NCI-H187 (cell line): ENCODE measurements at places on chromosomes 6 and 20.
A peak's percentile ranks its signal among the peaks of the same experiment; 100 is the strongest.

- DNase-seq: no peak
Observed at GRCh38 chr6:155212106-155212505, 51.7 kb upstream of the CLDN20 start.

- DNase-seq: no peak
Observed at GRCh38 chr6:157271911-157272310, 51.4 kb downstream of the TMEM242 start.

DNA sequence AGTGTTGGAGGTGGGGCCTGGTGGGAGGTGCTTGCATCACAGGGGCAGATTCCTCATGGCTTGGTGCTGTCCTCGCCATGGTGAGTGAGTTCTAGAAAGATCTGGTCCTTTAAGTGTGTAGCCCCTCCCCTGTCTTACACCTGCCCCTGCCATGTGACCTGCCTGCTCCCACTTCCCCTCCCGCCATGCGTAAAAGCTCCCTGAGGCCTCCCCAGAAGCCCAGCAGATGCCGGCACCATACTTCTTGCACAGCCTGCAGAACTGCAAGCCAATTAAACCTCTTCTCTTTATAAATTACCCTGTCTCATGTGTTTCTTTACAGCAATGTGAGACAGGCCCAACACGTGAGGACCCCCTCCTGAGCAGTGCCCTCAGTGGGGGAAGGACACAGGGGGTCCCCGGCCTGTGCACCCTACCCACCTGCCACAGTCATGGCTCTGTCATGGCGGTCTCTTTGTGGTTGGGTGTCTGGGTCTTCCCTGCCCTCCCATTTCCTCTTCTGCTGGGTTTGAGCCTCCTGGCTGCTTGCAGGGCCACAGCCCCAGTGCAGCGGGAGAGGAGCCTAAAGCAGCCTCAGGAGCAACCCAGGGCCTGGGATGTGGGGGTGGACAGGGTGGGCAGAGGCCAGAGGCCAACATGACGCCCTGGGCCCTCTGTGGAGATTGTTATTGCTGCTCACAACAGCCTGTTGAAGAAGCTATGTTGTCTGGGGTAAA, 87.2 kb upstream of the QKI start:
- no peak for DNase-seq

DNA sequence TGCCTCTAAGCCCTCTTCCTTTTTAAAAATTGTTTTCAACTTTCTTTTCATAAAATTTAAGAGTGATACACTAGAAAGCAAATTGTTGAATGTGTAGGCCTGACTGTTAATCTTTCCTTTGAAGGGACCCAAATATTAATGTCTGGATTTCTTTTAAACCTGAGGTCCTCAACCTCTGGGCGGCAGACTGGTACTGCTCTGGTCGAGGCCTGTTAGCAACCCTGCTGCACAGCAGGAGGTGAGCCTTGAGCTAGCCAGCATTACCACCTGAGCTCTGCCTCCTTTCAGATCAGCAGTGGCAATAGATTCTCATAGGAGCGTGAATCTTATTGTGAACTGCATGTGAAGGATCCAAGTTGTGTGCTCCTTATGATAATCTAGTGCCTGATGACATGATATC, 191.2 kb downstream of the MANEA start:
- DNase-seq: no peak

DNA sequence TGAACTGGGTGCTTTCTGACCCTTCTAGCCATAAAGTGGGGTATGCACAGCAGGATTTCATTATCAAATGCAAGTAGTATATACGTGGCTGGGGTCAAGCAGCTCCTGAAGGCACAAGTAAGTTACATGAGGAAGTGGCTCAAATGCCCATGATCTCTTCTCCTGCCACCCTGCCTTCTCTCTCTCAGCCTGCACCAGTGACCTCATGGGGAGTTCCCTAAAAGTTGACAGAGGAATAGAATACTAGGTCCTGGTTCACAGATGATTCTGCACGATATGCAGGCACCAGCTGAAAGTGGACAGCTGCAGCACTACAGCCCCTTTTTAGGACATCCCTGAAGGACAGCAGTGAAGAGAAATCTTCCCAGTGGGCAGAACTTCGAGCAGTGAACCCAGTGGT, 282.0 kb downstream of the BCKDHB start:
- DNase-seq: no peak

DNA sequence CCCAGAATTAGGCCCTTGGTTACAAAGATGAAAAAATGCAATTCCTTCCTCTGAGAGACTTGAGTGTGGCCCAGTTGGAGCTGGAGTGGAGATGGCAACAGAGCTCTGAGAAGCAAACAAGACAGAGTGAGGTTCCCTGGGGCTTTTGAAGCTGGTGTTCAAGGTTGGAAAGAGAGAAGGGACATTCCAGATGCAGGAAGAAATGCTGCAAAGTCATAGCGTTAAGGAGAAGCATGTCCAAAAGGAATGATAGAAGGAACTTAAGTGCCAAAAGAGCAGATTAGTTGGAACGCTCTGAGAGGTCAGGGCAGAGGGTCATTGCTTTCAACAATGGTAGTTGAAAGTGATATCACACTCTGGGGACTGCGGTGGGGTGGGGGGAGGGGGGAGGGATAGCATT, 251.8 kb downstream of the TBC1D7 start:
- no peak for DNase-seq

DNA sequence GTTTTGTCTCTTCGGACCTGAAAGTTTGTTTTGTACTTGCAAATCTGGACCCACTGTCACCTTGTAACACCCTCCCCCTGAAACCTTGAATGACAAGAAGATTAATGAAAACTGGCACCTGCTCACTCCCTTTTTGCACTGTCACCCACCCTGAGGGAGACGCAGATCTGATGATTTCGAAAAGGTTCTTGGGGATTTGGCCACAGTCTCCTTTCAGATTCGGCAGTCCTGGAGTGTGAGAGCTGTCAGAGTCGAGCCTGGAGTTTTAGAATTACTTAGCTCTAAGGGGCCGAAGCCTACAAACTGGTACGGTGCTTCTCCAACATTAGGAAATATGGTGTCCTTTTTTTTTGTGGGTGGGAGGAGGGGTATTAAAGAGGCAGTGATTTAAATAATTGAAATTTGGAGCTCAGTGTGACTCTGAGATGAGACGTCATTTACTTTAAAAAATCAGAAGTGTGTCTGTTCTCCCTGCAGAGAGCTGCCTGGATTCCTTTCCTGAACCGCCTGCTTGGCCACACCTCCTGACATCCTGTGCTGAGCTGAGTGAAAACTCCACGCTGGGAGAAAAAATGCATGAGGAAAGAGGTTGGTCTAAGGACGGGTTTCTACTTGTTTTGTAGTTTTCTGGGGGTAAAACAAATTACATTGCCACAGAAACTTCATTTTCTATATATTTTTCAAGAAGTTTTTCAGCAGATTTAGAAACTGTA, 447.0 kb upstream of the CDH4 start:
- no peak for DNase-seq

DNA sequence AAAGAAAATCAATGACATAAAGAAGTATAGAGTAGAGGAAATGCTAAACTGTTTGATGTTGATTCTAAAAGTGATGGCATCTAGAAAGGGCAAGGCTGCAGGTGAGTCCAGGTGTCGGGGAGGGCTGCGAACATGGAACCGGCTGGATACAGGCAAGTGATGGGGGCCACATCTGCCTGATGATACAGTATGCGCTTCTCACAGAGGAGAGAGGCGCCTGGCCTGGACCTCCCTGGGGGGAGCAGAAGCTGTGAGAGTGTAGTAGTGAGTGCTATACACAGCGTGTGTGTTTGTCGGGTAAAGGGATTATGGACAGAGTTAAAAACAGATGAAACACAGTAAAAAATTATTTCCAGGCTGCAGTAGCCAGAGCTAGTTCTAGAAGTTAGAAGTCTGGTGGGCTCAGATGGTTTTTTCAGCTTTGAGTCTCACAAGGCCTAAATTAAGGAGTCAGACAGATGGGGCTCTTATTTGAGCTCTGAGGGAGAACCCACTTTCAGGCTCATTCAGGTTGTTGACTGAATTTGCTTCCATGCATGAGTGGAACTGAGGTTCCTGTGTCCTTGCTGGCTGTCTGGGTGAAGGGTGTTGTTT, 195.8 kb upstream of the ARG1 start:
- DNase-seq: no peak

- DNase-seq: peak; percentile 51
Observed at GRCh38 chr6:170291271-170292110, 613 bp upstream of the DLL1 start.

DNA sequence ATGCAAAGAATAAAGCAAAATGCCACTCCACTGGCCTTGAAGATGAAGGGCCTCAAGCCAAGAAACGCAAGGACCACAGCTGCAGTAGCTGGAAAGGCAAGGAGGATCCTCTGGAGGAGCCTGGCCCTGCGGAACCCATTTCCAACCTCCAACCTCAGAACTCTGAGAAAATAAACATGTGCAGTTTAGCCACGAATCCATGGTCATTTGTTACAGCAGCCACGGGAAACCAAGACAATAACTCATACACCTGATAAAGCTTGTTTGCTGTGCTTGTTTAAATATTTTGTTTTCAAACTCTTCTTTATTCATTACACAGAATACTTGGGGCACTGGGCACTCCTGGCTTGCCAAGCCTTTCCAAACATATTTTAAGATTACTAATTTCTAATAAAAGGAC, 10.4 kb downstream of the SERPINB6 start:
- no peak for DNase-seq

DNA sequence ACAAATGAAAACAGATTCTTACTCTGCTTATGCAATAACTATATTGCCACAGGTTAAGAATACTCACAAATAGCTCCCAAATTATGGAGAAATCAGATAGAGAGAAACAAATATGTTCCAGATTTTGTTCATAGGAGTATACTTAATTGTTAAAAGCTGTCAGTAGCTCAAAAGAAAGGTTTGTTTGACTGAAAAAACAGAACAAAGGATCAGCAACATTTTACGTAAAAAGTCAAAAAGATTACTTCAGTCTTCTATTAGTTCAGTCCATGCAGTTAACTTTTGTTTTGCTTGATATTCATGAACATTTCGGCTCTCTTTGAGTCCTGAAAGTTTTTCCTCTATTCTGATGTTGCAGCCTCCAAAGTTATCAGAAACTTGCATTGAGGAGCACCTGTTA, 13.4 kb upstream of the NANP start:
- no peak for DNase-seq

DNA sequence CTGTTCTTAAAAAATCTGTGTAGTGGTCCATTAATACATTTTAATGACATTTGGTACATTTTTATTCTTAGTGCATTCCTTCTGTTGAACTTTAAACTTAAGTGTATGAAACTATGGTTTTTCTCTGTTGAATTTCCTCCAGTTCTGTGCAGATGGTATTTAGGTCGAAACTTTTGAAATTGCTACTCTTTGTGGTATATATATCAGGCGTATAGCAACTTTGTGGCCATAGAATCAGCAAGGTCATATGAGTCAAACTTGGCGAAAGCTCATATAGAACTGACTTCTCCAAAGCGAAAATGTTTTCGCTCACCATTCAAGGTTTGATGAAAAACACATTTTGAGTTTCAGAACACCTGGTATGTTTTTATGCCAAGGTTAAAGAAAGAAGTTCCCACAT, 93.7 kb downstream of the MAP3K4 start:
- DNase-seq: no peak

DNA sequence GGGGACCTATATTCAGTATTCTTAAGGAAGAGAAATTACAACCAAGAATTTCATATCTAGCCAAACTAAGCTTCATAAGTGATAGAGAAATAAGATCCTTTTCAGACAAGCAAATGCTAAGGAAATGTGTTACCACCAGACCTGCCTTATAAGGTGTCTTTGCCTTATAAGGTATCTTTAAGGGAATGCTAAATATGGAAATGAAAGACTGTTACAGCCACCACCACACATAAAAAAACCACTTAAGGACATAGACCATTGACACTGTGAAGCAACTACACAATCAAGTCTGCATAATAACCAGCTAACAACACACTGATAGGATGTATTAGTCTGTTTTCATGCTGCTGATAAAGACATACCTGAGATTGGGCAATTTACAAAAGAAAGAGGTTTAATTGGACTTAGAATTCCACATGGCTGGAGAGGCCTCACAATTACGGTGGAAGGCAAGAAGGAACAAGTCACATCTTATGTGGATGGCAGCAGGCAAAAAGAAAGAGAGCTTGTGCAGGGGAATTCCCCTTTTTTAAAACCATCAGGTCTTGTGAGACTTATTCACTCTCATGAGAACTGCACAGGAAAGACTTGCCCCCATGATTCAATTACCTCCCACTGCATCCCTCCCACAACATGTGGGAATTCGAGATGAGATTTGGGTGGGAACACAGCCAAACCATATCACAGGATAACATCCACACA, 119.2 kb upstream of the LAMA2 start:
- no peak for DNase-seq

GRCh38 chr6:166592821-166593220, 6.3 kb upstream of the RAMACL start:
- no peak for DNase-seq

DNA sequence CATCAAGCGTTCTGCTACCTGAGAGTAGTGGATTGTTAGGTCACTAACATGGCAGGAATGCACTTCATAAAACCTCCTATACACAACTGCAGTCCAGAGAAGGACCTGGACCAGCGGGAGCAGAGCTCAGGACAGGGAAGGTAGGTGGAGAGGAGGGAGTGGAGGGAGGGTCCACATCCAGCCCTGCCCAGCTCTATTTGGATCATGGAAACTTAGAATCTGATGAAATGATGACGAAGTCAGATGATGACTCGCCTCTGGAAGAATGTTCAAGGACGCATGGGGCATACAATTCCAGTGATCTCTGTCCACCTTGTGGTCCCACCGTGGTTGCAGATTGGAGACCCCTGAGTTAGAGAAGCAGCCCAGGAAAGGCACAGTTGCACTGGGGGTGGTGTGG, 68.8 kb downstream of the CLIC5 start:
- no peak for DNase-seq

DNA sequence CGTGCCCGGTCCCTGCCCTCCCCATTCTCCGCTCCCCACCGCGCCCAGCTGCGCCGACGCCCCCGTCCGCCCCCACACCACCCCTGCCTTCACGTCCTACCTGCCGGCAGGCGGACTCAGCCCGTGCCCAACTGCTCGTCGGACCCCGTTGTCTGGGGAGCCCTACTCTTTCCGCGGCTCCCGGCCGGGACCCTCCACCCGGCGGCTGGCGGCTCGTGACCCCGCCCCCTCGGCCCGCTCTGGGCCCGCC, at the start of gene SERAC1:
Gene SERAC1, minus strand, starts transcription at position 223 of the 250 bp plus-strand sequence. CDS start 9,899 bp downstream, outside the sequence.
- no peak for DNase-seq

- DNase-seq: no peak
Observed at GRCh38 chr6:148208298-148208697, 134.3 kb upstream of the SASH1 start.

- DNase-seq: no peak
Observed at GRCh38 chr6:88141561-88142296, 24.4 kb downstream of the CNR1 start.

DNA sequence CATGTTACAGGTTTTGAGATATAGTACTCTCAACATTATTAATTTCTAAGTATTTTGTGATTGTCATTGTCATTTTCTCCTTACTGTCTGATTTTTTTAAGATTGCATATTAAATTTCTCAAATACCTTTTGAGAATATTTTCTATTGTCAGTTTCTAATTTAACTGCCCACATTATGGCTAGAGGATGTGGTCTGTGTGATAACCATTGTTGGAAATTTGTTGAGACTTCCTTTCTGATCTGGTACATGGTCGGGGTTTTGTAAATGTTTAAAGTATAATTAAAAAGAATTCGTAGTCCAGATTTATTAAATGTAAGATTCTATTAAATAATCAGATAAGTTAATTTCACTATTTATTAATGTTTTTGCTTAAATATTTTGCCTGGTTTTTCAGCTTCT, 60.1 kb downstream of the SLX4IP start:
- no peak for DNase-seq
